ENCODE measurements at places on chromosomes 4 and X. TPM values are rescaled to one million over a fixed set of nuclear protein-coding genes. Genes with fewer than 3 reads are reported as not detected.

GRCh38 chr4:113073451-113074005, 24.1 kb downstream of the ANK2 start:
- DNase-seq: no peak

GRCh38 chrX:37787423-37787869, 7.6 kb downstream of the CYBB start:
- no peak for DNase-seq

DNA sequence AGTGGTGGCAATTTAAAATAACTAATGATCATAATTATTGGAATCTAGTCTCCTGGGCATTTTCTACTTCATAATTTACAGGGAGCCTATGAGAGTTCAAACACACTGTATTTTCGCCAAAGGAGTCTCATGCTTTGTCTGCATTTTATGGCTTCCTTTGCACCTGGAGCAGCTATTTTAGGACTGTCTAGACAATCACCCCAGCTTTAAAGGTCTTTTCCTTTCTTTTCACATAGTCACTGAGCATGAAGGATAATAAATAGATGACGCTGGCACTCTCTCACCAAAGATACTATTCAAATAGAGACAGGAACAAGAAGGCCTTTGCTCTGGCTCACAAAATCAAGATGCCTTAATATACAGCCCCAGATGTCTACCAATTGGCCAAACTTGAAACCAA, 43.0 kb downstream of the AMELX start:
- DNase-seq: no peak

Gene TMEM128
- 24.5 TPM for polyA plus RNA-seq

Gene OPN1LW
- not detected for polyA plus RNA-seq

DNA sequence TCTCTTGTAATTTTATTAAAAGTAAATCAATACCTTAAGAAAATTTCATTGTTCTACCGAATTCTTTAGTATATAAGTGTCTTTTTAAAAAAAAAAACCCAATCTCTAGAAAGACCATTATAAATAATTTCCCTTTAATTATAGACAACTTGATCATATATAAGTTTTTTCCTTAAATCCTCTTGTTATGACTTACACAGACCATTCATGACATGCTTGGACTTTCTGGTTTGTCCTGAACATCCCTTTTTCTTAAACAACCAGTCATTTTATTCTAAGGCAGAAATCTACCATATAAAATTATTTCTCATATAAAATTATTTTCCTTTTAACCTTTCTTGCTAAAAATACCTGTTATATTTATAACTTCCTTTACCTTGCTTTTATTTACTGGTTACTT, 15.4 kb upstream of the FHDC1 start:
- no peak for DNase-seq

- no peak for DNase-seq
These were observed 30.7 kb downstream of the MID1IP1 start for GRCh38 chrX:38831949-38832348.

- no peak for DNase-seq
These were observed 891.1 kb upstream of the HS3ST1 start for GRCh38 chr4:12319765-12320164.

GRCh38 chr4:115655626-115656025, 542.2 kb upstream of the NDST4 start:
- DNase-seq: no peak

Gene PNMA5
- not detected for polyA plus RNA-seq

- no peak for DNase-seq
These were observed 1319.7 kb upstream of the TENM3 start for GRCh38 chr4:180923486-180923885.

GRCh38 chrX:44951572-44952067, 78.6 kb downstream of the KDM6A start:
- no peak for DNase-seq

DNA sequence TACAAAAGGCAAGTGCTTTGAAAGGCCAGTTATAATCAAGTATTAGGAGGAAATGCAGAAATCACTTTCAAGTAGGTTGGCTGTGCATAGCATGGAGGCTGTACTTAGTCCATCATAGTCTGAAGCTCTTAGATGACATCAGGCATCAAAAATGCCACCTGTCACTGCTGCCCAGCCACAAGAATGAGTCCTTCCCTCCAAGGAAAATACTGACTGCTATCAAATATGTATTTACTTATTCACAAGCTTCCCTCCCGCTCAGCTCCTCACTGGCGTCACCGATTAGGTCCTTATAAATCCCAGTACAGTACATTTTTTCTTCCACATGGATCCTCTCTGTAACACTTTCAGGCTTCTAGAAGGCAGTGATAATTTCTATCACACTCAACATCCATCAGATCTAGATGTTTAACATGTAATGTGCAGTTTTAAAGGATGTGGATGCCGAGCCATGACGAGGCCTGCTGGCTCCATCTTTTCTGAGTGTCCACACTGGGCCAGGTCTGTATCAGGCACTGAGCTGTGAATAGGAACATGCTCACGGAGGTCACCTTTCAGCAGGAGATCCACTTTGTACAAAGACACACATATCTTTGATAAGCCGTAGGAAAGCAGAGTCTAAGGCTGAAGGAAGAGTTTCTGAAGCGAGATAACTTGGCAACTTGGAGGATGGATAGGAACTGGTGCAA, 121.9 kb downstream of the PALLD start:
- no peak for DNase-seq

DNA sequence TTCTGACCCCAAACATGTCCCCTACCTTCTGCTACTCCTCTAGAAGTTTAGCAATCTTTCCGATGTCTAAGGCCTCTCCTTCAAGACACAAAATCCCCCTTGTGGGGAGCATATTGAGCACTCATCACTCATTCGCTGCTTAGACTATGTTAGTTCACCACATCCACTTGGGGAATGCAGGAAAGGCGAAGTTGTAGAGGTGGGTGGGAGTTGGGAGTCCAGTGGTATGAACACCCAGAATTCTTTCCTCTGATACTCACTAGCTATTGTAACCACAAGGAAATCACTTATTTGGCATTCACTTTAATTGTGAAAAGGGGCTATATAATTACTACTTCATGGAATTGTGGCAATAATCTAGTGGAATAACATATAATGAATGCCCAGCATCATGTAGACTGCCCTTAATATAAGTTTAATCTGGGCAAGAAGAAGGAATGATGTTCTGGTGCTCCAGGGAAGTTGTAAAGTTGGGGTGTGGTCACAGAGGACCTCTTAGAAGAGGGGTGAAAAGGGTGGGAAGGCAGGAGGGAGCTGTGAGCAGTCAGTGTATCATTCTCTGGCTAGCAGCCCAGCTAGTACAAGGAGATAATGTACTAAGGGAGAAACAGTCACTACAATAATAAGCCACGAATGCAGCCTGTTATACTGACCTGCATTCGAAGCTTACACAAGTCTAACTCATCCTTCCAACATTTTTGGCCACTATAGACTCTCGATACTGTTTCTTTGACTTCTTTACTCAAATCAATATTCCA, 468.2 kb upstream of the DIPK2B start:
- DNase-seq: no peak

Gene NSG1
- 9.7 TPM for polyA plus RNA-seq

Gene BEND2
- polyA plus RNA-seq: not detected

DNA sequence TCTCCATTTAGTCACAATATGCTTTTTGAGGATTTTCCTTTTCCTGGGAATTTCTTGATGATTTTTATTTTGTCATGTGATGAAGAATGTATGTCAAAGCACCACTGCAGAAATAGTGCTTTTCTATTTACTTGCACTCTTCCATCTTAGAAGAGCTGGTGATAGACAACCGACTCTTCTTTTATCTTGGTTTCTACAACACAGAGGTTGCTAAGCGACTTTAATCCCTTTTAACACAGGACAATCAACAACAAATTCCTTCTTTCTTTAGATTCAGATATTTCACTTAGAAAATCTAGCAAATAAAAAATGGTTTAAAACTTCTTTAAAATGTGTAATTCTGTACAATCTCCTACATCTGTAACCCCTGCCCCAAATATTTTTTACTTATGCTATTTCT, 34.6 kb downstream of the TET2 start:
- DNase-seq: no peak

Gene MRFAP1L1
- polyA plus RNA-seq: 76.4 TPM

GRCh38 chrX:1159548-1159947, 52.9 kb downstream of the CRLF2 start:
- DNase-seq: no peak

GRCh38 chr4:128698386-128698785, 111.1 kb upstream of the JADE1 start:
- DNase-seq: no peak

GRCh38 chrX:22340022-22340616, 67.4 kb downstream of the CBLL2 start:
- no peak for DNase-seq

Gene GIMD1
- not detected for polyA plus RNA-seq

Gene SPANXC
- polyA plus RNA-seq: not detected

- no peak for DNase-seq
These were observed 168.2 kb downstream of the COL25A1 start for GRCh38 chr4:109134268-109134667.

Gene CYP4V2
- polyA plus RNA-seq: 6.8 TPM

- no peak for DNase-seq
These were observed 7.0 kb upstream of the TLR3 start for GRCh38 chr4:186061921-186062320.

Gene GPRASP2
- 27.2 TPM for polyA plus RNA-seq

DNA sequence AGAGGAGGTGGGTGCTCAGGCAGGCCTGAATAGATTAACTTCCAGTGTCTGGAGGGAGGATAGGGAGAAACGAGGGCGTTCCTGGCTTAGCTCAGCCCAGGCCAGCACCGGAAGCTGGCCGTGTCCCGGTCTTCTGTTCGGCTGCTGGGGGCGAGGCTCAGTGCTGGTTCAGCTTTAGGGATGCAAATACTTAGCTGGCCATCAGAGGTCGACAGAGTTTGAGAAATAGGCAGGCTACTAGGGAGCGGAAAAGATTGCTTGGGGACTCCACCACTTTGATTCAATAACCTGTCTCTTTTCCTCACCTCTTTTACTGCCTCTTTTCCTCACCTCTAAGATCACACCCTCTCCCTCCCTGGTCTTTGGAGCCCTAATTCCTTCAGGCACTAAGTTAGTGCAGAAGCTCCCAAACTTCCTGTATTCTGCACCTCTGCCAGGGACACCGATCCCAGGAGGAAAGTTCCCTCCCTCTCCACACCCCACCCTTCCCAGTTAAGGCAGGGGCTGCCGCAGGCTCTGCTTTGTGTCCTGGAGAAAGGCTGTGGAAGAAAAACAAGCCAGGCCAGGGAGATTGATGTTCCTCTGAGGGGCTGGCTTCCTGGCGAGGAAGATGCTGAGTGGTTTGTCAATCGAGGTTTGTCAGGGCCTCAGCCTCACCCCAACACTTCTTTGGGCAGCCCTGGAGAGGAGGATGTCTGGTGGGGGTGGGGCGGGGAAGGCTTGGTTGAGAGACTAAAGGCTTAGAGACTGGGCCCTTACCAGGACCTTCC, 6.0 kb upstream of the EFNB1 start:
- peak; percentile 58 for DNase-seq

All from muscle of arm (tissue), 14 donors.